ENCODE measurements at places on chromosomes 6 and 20. TPM values are rescaled to one million over a fixed set of nuclear protein-coding genes. Genes with fewer than 3 reads are reported as not detected.

DNA sequence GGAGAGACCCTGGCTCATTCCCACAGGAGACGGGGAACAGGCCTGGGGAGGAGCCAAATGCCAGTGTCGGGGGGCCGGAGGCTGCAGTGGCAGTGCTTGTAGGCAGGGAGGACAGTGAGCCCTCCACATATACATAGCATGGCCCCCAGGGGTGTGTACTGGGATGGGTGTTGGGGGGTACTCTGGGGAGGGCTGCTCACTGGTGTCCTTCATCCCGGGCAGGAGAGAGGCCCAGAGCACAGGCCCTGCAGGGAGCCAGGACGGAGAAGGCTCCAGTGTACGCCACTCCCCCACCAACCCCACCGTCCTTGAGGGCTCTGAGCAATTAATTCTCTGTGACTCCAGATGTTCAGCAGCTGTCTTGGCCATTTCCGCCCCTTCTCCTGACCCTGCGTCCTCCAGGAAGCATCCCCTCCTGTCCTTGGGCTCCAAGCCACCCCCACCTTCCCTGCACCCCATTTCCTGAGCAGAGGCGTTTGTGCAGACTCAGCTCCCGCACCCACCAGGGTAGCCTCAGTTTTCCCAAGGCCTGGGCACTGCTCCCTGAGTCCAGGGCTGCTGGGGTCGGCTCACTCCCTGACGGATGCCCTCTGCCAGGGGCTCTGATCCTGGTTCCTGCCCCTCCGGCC, 3.4 kb upstream of the ABHD16B start:
- peaks cover 52% of the 10 kb centered on the region for H3K4me1 ChIP-seq
- peak overlapping the region; percentile 92 for H3K27ac ChIP-seq
- H3K27me3 ChIP-seq: no peaks in the 10 kb centered on the region

DNA sequence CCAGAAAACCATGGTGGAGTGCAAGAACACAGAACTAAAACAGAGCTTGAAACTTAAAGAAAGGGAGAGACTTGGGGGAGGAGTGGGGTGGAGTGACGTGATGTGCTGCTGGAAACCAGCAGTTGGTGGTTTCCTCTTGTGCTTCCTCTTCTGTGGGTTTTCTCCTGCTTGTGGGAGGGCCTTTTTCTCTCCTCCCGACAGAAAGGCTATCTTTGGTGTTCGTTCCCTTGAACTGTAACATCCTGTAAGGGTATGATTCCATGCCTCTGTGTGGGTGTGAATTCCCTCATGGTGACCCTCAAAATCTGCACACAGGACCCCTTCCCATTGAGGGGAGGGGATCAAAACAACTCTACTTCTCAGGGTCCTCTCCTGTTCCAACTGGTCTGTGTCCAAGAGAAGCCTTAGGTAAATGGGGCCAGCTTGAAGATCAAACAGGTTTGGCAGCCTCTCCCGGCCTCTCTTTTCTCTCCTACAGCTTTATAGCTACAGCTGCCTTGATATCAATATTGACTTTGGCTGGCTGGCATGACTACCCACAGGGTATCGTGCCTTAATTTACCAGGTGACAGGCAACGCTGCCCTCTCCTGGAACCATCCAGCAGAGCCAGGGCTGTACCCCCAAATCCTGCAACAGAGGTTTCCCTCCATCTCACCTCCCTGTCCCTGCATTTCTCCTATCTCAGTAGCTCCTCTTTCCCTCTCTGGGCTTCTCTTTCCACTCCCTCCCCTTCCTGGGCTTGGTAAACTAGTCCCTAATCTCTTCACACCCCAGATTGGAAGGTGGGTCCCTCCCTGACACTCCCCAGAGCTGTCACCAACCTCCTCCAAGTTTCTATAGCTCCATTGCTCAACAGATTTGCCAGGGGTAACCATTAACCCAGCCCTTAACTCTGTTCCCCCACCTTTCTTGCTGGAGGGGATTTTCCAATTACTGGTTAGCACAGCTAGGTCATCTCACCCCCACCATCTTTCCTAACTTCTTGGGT, 1.5 kb upstream of the MSH5 start:
- peak; percentile 92 for DNase-seq
- no peaks in the 10 kb centered on the region for H3K27me3 ChIP-seq
- peak overlapping the region; percentile 3 for H3K4me3 ChIP-seq
- peak overlapping the region; percentile 87 for H3K27ac ChIP-seq

GRCh38 chr20:38601216-38602184, at the start of gene ARHGAP40:
TSS of gene ARHGAP40 (plus strand) at chr20:38601809.
- H3K4me1 ChIP-seq: peaks cover 7% of the 10 kb centered on the region
- no peaks in the 10 kb centered on the region for H3K36me3 ChIP-seq
- H3K27me3 ChIP-seq: peaks cover 22% of the 10 kb centered on the region
- DNase-seq: peak; percentile 25
- H3K27ac ChIP-seq: no peak within 1 kb of the TSS

- DNase-seq: no peak
- H3K27me3 ChIP-seq: no peaks in the 10 kb centered on the region
- no peak overlapping the region for H3K27ac ChIP-seq
- H3K36me3 ChIP-seq: no peaks in the 10 kb centered on the region
- peaks cover 50% of the 10 kb centered on the region for H3K4me1 ChIP-seq
- no peak overlapping the region for H3K4me3 ChIP-seq
These were observed 181.0 kb downstream of the JARID2 start for GRCh38 chr6:15426901-15427300.

GRCh38 chr6:170102038-170102437, 188.8 kb downstream of the DLL1 start:
- DNase-seq: no peak
- no peak overlapping the region for H3K4me3 ChIP-seq
- H3K27ac ChIP-seq: no peak overlapping the region
- H3K27me3 ChIP-seq: no peaks in the 10 kb centered on the region
- H3K36me3 ChIP-seq: no peaks in the 10 kb centered on the region

- no peaks in the 10 kb centered on the region for H3K36me3 ChIP-seq
- no peak overlapping the region for H3K4me3 ChIP-seq
- H3K27me3 ChIP-seq: no peaks in the 10 kb centered on the region
- no peak overlapping the region for H3K27ac ChIP-seq
These were observed 86.8 kb downstream of the KCNB1 start for GRCh38 chr20:49395659-49396058.

- no peak overlapping the region for H3K27ac ChIP-seq
- DNase-seq: no peak
- no peak overlapping the region for H3K4me3 ChIP-seq
These were observed 65.9 kb upstream of the SLC22A23 start for GRCh38 chr6:3522561-3523260.

DNA sequence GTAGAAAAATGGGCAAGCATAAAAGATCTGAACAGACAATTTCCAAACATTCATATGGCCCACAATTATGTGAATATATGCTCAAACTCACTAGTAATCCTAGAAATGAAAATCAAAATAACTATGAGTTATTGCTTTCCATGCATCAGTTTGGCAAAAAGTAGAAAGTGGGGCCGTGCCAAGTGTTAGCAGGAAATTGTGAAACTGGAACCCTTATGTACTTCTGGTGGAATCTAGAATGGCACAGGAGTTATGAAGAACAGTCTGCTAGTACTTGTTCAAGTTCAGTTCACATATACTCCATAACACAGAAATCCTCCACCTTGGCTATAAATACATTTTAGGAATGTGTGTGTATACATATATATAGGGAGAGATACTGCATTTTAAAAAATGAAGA, 89.8 kb downstream of the EYA2 start:
- no peak overlapping the region for H3K27ac ChIP-seq
- no peaks in the 10 kb centered on the region for H3K36me3 ChIP-seq
- H3K4me3 ChIP-seq: no peak overlapping the region
- no peaks in the 10 kb centered on the region for H3K27me3 ChIP-seq
- DNase-seq: peak; percentile 73

The CAP2 gene
- 262 TPM for polyA plus RNA-seq

The DEFB127 gene
- not detected for polyA plus RNA-seq

The RSPO3 gene
- 280 TPM for polyA plus RNA-seq
